SHP77 (cell line): ENCODE measurements at places on chromosomes 2 and 18.

- DNase-seq: no peak
Measured at GRCh38 chr2:175006281-175006680, 1.1 kb upstream of the CHN1 start.

GRCh38 chr18:50866765-50867164 lies 12.2 kb upstream of the ME2 start:
- DNase-seq: no peak

DNA sequence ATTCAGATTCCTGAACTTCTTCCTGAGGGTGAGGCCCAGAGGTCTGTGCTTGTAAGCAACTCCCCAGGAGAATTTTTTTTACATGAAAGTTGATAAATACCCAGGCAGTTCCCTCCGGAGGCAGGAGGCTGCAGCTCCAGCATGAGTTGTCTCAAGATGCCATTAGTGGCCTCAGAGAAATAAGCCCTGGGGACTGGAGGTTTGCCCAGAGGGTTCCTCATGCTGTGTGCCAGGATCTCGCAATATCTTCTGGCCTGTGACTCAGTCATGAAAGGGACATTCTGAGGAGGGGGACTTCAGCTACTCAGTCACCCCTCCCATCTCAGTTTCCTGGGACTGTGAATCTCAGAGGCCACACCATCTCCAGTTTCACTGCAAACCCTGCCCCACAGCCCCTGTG lies 49.9 kb downstream of the LYPD1 start:
- no peak for DNase-seq

GRCh38 chr18:25327584-25327983 lies 24.4 kb downstream of the ZNF521 start:
- DNase-seq: no peak

DNA sequence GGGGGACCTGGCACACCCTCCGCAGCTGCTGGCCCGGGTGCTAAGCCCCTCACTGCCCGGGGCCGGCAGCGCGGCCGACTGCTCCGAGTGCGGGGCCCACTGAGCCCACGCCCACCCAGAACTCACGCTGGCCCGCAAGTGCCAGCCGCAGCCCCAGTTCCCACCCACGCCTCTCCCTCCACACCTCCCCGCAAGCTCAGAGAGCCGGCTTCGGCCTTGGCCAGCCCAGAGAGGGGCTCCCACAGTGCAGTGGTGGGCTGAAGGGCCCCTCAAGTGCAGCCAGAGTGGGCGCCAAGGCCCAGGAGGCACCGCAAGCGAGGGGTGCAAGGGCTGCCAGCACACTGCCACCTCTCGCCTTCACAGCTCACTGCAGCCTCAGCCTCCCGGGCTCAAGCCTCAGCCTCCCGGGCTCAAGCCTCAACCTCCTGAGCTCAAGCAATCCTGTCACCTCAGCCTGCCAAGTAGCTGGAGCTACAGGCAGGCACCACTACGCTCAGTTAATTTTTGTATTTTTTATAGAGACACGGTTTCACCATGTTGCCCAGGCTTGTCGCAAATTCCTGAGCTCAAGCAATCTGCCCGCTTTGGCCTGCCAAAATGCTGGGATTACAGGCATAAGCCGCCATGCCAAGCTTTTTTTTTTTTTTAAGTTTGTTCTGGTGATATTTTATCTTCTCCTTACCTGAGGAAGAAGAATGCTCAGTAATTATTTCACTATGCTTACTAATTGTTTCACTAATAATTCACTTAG lies 71.7 kb upstream of the CDCA7 start:
- no peak for DNase-seq

DNA sequence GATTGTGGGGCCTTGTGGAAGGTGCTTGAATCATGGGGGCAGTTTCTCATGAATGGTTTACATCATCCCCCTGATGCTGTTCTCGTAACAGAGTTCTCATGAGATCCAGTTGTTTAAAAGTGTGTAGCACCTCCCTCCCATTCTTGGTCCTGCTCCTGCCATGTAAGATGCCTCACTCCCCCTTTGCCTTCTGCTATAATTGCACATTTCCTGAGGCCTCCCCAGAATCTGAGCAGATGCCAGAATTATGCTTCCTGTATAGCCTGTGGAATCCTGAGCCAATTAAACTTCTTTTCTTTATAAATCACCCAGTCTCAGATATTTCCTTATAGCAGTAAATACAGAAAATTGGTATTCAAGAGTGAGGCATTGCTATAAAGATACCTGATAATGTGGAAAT lies 15.6 kb upstream of the WDR75 start:
- no peak for DNase-seq

DNA sequence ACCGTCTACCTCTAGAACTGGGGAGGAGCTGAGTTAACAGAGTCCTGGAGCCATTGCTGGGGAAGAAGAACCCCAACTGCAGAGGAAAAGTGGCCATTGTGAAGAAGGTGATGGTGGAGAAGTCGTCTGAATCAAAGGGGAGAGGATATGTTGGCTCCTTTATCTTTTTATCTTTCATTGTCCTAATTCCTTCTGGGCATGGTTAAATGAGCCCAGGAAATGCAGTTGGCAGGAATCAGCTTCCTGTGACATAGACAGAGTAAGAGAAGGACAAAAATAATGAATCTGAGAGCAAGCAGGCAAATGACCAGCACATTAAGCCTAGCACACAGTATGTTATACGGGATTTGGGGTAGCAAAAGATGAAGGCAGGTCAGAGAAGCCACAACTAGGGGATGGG lies 16.0 kb upstream of the ACTR3 start:
- no peak for DNase-seq

- no peak for DNase-seq
Measured at GRCh38 chr2:11647834-11648600, 22.0 kb downstream of the NTSR2 start.

- no peak for DNase-seq
Measured at GRCh38 chr2:61566566-61566965, 28.4 kb upstream of the XPO1 start.

GRCh38 chr2:71935262-71935848 lies 212.3 kb downstream of the CYP26B1 start:
- DNase-seq: no peak

- DNase-seq: no peak
Measured at GRCh38 chr2:21123473-21124393, at the start of gene TDRD15. TSS of gene TDRD15 (plus strand) at chr2:21123968. CDS start at chr2:21137468, 13,500 bp downstream.

GRCh38 chr2:39913648-39914461 lies 134.8 kb upstream of the THUMPD2 start:
- DNase-seq: peak; percentile 46

GRCh38 chr2:127652786-127653357 lies 6.9 kb downstream of the GPR17 start:
- DNase-seq: no peak

GRCh38 chr2:121794233-121794632 lies 38.8 kb downstream of the TSN start:
- no peak for DNase-seq

DNA sequence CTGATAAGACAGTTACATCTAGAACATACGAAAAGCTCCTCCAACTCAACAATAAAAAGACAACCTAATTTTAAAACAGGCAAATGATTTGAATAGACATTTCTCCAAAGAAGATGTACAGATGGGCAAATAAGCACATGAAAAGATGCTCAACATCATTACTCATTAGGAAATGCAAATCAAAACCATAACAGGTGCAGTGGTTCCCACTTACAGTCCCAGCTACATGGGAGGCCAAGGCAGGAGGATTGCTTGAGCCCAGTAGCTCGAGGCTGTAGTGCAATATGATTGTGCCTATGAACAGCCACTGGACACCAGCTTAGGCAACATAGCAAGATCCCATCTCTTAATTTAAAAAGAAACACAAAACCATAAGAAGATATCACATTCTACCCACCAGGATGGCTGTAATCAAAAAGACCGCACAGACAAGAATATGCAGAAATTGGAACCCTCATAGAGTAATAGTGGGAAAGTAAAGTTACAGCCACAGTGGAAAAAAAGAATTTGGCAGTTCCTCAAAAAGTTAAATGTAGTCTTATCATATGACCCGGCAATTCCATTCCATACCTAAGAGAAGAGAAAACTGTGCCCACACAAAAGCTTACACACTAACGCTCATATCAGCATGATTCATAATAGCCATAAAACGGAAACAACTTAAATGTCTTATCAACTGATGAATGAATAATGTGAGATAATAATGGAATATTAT lies 30.5 kb upstream of the ARMC9 start:
- DNase-seq: no peak

DNA sequence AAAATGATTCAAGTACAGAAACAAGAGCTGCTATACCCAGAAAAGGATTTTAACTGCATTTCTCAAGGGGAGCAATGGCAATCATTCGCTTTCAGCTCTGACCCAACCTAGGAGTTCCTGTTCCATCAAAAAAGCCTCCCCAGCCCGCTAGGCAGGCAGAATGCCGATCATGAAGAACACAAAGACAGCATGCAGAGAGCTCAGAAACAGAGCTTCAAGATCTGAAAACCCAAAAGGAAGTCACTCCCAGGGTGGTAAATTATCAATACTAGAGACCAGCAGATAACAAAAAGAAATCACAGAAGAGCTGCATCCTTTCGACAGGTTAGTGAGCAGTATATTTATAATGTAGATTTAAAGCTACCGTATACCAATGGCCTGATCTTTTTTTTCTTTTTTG lies 84.8 kb upstream of the CRIM1 start:
- DNase-seq: no peak

- DNase-seq: no peak
Measured at GRCh38 chr18:22858121-22858520, 75.0 kb upstream of the RBBP8 start.

GRCh38 chr18:7470101-7470500 lies 97.0 kb upstream of the PTPRM start:
- no peak for DNase-seq

DNA sequence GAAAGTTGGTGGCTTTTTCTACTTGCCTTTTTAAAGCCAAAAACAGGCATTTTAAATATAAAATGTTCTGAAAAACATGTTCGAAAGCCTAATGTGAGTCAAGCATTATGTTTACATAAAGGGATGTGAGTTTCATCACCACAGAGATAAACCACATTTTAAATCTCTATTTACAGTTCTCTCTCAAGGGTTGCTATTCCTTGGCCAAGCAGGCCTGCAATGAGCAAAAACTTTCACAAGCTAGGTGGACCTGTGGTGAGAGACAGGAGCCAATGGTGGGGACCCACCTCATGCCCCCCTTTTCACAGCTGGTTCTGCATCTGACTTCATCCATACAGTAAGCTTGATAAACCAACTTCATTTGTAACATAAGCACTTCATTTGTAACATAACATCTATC lies 65.1 kb downstream of the CUL3 start:
- DNase-seq: no peak

GRCh38 chr2:123808243-123808642 lies 216.8 kb upstream of the CNTNAP5 start:
- DNase-seq: no peak

GRCh38 chr2:105712166-105712915 lies 32.4 kb upstream of the NCK2 start:
- DNase-seq: no peak

DNA sequence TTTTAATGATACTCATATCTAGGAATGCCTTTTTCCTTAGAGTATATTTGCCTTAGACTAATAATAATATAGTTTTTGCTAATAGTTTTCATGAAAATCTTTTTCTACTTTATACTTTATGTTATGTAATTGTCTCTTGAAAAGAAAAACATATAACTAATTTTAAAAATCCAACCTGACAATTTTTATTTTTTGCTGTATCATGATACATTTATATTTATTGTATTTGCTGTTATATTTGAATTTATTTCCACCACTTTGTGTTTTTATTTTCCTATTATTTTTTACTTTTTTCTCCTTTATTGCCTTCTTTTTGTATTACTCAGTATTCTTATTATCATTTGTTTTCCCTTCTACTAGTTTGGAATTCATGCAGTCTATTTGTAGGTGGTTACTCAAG lies 85.4 kb downstream of the MBD5 start:
- DNase-seq: no peak

DNA sequence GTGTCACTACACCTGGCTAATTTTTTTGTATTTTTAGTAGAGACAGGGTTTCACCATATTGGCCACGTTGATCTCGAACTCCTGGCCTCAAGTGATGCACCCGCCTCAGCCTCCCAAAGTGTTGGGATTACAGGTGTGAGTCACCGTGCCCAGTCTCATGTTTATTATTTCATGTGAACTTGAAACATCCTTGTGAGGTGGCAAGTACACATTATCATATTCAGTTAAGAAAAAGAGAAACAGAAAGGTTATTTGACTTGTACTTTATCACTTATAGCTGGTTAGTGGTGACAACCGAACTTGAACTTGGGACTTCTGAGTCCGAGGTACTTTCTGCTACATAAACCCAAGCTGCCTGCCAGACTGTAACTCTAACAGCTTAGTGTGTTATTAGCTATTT lies 24.4 kb downstream of the ABHD3 start:
- no peak for DNase-seq

DNA sequence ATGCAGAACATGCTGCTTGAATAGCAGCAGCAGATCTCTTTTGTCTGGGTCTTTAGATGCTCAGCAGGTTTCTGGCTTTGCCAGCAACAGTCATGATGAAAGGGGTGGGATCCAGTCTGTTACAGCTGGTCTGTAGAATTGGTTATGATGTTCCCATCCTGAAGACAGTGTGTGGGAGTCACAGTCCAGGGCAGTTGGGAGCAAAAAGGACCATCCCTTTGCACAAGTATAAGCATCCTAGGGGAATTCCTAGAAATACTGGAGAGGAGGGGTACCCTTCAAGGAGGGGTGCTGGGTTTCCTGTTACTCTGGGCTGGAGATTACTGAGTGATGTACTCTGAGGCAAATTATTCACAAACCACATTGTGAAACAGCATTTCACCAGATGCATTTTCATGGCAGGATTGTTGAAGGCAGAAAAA lies 119.9 kb upstream of the RND3 start:
- no peak for DNase-seq
